ENCODE measurements at places on chromosomes 2 and 18.

DNA sequence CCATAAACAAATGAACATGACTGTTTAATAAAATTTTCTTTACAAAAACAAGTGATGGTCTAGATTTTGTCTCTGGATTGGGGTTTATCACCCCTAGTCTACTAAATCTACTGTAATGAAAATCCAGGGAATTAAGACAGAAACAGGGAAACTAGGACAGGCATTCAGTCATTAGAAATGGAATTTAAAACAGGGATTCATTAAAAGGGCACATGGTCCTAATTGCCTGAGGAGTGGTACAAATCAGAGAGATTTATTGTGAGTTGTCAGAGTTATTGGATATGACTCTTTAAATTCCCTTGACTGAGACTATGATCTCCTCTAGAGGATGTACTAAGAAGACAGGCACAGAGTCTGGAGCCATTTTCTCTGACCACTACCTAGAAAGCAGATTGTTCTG is 670.9 kb upstream of the GCFC2 start:
- DNase-seq = no peak

- DNase-seq = no peak
These were observed 60.1 kb downstream of the TACR1 start for GRCh38 chr2:75139171-75139570.

DNA sequence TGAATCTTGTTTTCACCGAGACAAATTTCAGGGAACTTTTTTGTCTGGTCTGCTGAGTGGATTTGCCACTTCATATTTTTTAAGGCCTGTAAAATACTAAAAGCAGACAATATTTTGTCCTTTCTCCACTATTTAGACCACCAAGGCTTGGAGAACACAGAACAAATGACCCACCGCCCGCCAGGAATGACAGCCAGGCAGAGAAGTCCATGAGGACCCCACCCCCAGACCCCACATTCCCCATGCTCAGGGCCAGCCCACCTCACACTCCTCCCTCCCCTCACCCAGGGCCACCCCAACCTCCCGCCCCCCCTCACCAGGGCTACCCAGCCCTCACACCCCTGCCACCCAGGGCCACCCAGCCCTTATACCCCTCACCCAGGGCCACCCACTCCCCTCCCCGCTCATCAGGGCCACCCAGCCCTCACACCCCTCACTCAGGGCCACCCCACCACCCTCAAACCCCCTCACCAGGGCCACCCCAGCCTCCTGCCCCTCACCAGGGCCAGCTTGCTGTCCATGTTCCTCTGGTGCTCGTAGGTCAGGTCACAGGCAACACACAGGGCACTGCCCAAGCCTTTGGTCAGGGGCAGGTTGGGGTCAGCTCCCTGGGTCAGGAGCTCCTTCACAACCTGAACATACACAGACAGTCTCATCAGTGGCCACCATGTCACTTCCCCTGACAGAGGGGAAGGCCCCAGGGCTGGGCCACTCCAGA is 50.6 kb downstream of the ANKMY1 start:
- no peak for DNase-seq

- DNase-seq = no peak
These were observed 8.6 kb downstream of the DNAJB2 start for GRCh38 chr2:219287580-219288265.

DNA sequence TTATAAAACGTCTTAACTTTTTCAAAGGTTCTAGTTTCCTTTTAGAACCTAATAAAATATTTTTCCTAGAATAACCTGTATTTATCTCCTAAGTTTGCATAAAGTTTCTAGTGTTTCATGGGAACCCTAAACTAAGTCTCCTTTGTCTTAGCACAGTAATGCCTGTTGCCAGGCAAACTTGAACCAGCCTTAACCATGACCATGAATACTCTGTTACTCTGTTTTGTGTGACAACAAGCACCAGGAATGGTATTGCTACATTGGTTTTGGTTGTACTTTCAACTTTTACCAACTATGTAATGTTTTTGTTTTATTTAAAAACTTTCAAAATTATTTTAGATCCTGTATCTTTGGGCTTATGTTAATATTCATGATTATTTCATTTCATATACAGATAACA is 137.6 kb downstream of the CERS6 start:
- DNase-seq = no peak

- peak; percentile 20 for DNase-seq
These were observed 16.5 kb downstream of the B3GNT7 start for GRCh38 chr2:231411831-231412617.

DNA sequence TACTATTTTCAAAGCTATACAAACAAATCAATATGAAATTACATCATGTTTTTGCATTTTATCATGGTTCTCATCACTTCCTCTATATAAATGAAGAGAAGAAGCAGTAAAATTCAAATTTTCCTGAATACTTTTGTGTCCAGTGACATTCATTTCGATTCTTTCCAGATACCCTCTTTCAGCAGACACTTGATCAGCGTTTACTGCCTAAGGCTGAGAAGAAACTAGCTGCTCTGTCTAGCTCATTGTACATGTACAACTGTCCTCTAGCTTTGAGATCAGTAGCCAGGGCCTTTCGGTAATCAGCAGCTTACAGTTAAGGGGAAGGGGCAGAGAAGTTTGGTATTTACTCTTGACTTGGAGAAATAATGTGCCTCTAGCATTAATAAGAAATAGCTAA is 4.8 kb downstream of the VRK2 start:
- DNase-seq = no peak

DNA sequence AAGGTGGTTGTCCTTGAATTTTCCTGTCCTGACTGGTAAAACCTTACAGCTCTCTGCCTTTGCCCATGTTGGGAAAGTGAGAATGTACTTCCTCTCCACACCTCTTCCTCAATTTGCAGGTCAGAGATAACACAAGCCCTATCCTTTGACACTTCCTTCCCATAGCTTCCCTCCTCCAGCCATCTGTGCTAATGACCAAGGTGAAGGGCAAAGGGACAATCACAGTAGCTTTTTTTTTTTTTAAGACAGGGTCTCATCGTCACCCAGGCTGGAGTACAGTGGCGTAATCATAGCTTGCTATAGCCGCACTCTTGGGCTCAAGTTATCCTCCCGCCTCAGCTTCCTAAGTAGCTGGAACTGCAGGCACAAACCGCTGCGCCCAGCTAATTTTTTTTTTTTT is 24.3 kb upstream of the STPG4 start:
- no peak for DNase-seq

DNA sequence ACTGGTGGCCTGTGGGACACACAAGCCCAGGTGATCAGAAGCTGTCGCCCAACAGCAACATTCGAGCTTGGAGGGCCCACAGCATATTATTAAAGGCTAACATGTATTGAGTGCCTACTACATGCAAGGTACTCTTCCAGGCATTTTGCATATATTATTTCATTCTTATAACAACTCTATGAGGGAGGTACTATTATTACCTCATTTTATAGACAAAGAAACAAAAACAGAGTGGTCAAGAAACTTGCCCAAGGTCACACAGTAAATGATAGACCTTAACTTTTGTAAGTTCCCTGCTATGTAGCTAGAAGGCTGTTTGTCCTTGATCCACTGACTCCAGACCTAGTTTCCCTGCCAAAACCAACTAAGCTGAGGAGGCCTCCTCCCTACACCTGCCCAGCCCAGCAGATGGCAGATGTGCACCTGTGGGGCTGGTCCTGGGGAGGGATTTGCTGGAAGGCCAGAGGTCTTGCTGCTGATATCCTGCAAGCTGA is 35.7 kb downstream of the KANSL3 start:
- DNase-seq = peak; percentile 10

- DNase-seq = no peak
These were observed 493.2 kb downstream of the CCDC85A start for GRCh38 chr2:56676966-56677365.

DNA sequence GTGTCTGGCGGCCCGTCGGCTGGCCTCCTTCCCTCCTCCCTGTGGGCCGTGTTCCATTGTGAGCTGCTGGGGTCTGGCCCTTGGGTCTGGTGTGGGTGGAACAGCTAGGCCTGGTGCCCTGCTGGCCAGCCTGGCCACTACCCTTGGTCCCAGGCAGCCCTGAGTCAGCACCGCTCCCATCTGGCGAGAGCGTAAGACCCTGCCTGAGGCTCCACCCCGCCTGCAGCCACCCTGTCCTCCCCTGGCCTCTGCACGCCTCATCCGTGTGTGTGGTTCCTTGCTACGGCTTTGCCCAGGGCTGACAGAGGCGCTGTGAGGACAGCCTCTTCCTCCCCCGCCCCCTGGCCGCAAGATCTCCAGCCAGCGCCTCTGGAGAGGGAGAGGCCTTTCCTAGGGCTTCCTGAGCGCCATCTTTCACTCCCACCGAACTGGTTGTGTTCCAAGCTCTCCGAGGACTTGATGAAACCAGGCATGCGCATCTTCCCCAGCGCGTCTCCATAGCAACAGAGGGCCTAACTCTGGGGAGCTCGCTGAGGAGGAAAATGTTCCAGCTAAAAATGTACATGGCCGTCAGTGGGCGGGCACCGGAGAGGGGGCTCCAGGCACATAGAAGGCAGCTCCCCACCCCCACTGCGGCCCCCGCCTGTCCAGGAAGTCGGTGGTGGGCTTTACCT is 83.0 kb downstream of the STPG4 start:
- DNase-seq = no peak

DNA sequence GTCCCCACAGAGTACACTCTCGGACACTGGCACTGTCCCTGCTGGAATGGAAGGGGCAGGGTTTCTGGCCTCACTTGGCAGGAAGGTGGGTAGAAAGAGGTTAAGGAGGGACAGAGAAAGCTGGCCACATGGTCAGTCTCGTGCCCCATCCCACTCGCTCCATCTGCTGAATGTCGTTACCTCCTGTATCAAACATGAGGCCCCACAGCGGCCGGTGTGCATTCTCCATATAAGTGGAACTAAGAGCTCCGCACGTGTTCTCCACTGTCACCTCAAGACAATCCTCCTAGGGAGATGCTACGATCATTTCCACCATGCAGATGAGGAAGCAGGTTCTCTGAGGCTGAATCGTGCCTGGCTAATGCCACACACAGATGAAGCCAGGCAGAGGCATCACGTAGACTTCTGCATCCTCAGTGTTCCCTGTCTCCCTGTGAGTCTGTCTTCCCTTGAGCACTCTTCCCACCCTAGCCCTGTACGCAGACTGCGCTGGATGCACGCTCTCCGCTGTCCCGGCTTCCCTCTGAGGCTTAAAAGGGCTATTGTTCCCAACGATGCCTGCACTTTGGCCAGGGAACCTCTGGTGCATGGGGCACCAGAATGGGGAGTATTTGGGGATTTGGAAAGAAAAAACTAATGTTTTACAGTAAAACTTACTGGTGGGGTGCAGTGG is 35.1 kb downstream of the MAL start:
- DNase-seq = no peak

DNA sequence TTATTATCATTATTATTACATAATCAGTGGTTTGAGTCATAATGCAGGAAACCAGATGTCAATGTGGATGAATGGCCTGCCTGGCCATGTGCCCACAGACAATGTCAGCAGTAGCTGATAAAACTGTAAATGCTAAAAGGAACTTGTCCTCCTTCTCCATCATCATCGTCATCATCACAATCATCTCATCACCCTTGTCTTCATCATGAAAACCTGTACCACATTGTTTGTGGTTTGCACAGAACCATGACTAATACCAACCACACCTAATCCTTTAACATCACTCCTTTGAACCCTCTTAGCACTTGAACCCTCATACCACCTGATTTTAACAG is 96.0 kb downstream of the HNMT start:
- no peak for DNase-seq

GRCh38 chr2:230934231-230935129 is 9.4 kb upstream of the GPR55 start:
- DNase-seq = no peak

- no peak for DNase-seq
These were observed 3.4 kb downstream of the LPIN1 start for GRCh38 chr2:11749646-11750349.

- DNase-seq = no peak
These were observed 582 bp downstream of the RIOK3 start for GRCh38 chr18:23453680-23454058.

- DNase-seq = no peak
These were observed 11.2 kb upstream of the STAT1 start for GRCh38 chr2:191025135-191025534.

DNA sequence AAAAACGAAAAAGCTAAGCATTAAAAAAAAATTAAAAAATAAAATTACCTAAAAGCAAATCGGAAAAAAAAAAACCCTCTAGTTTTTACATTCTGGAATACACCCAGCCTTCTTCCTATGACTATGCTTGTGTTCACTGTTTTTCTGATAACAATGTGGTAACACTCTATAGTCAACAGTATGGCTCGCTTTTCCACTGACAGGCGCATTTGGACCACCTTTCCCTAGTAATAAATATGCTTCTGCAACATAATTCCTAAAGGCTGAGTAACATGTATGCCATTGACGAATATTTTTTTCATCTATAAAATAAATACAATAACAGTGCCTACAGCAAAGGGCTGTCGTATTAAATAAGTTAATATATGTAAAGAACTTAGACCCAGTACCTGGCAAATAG is 27.9 kb downstream of the NOL10 start:
- DNase-seq = no peak

DNA sequence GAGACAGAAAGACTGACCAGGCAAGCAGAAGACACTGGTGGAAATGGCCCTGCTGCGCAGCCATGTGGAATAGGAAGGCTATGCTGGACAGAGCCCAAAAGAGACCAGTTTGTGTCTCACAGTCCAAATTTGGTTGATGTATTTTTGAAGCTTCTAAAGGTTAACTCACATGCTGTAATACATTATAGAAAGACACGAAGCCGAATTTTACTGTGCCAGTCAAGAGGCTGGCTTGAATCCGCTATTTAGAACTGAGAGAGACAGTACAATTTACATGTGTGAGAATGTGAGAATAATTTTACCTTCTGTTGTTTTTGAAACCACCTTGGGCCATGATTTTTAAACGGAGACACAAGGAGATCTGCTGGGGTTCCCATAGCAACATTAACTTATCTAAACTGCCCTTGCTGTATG is 113.6 kb downstream of the METTL8 start:
- no peak for DNase-seq

- DNase-seq = no peak
These were observed 24.9 kb downstream of the CIDEA start for GRCh38 chr18:12278741-12279682.

Data from thymus (tissue), 14 donors.